Astrocyte of the spinal cord (primary cell): ENCODE measurements at places on chromosomes 2 and 18.

DNA sequence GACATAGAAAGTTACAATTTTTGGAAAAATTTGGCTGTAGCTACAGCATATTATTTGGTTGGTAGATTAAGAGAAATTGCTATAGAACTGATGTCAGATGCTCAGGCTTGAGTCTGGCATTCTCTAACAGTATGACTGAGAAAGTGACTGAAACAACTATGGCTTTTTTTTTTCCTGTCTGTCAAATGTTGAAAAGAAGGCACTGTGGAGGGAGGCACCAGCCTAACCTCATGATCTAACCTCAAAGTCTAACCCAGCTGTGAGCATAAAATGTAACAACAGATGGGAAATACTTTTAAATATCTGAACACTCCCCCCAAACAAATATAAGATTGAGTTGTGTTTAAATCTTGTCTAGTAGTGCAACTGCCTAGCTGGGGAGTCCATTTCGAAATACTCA lies 629.1 kb downstream of the LRP1B start:
- DNase-seq: no peak

GRCh38 chr18:77099485-77100370 lies 32.9 kb downstream of the MBP start:
- no peak for DNase-seq

- no peak for DNase-seq
Observed at GRCh38 chr2:22253171-22253570, 1129.4 kb downstream of the TDRD15 start.

GRCh38 chr2:121483846-121484245 lies 46.8 kb upstream of the RNU4ATAC start:
- no peak for DNase-seq

GRCh38 chr2:238391042-238391689 lies 35.6 kb upstream of the ASB1 start:
- no peak for DNase-seq

GRCh38 chr2:95307878-95308277 lies 10.7 kb downstream of the KCNIP3 start:
- no peak for DNase-seq

DNA sequence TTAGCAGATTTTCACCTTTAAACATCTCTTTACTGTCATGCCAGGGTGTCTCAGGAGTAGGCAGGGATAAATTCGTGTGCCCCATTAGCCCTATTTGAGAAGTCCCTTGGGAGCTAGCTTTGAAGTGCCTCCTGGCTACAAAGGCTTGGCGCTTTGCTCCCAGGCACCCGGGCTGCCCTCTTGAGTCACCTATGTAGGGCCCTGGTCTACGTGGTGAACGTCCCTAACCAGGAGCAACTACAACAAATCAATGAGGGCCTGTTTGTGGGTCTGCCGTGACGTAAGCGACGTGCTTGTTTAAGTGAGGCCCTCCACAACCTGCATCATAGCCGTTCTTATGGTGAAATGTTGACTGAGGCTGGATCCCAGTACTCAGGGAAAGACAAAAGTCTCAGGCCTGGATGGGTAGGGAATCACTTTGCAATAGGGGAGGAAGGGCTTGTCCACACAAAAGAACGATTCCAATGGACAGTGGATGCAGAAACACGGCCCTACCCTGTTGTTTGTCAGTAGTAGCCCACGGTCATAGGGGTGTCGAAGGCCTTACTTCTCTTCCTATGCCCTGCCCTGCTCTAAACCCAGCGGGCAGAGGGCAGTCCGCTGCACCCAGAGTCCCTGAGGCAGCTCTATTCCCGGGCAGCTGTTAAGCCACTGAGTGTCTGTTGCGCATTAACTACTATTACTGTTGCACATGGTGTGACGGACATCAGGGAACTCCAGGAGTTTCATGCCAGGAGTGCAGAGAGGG lies 93.9 kb downstream of the INHBB start:
- no peak for DNase-seq

- peak; percentile 73 for DNase-seq
Observed at GRCh38 chr2:168773719-168774521, 28.5 kb upstream of the NOSTRIN start.

DNA sequence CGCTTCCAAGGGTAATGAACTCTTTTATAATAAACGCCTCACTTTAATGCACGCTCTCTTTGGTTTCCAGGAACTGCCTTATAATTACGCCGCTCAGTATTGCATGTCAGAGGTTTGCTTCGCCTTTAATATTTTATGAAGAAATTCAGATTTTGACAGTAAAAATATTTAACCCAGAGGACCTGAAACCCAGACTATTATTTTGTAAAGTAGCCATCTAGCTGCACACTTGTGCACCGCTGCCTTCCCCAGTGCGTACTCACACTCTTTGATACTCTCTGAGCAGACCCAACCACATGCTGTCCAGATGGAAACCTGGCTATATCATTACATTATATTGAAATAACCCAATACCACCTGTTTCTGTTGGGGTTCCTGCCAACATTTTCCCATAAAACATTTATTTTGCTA lies 270.1 kb downstream of the C1D start:
- DNase-seq: no peak

- DNase-seq: no peak
Observed at GRCh38 chr18:8662560-8663255, 42.6 kb upstream of the MTCL1 start.

DNA sequence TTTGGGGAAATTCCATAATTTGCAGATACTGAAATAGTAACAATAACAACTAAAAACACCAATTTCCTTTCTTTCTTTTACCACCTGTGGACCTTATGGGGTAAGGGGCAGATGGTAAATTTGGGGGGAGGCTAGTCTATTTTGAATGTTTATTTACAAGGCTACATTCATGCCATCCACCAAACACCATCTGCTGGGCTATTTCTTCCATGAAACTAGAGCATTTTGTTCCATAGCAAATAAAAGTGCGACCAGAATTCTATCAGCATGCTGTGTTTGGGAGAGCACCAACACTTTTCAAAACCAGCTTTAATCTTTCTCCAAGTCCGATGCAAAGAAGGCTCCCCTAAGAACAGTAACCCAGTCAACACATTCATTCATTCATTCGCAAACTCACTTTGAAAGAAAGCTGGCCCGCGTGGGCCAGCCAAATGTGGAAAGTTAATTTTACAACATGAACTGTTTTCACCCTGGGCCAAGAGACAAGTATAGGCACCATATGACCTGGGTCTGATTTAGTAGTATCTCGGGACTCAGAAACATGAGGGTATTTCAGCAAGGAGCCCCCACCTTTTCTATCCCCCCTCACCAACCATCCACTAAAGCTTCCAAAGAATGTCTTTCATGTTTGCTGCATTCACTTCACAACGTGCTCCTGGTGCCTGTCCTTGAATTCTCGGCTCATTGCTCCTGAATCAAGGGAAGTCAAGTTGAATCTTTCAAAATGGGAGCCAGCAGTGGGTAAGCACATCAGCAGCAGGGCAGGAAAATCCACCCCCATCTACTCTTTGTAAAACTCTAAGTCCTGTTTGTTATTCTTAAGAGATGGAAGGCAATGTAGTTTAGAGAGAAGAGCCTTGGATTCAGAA lies 210.6 kb downstream of the C1D start:
- no peak for DNase-seq

DNA sequence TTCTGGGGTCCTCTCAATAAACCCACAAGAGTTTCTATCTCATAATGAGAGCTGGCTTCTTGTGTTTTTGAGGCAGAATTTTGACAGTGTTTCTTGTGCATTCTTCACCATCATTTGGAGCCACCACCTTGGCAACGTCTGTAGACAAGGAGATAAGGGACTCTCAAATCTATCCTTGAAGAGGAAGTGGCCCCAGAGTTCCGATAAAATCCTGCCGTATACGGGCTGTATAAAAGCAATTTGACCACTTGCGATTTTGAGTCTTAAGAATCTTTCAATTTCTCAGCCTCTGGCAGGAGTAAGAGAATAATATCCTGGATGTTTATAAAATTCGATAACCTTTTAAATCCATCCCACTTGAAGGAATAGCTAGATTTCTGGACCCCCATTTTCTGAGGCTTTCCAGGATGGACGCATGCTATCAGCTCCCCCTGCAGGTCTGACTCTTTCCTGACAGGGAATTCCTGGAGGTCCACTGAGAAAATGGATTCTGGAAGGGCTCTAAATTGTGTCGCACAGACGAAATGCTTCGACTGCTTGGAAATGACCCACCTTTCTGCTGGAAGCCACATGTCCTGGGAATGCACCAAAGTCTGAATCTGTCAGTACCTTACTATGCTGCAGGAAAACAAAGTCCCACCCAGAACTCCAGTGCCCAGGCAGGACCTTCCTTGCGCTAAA lies 54.1 kb downstream of the E2F6 start:
- peak; percentile 49 for DNase-seq

- no peak for DNase-seq
Observed at GRCh38 chr18:6842081-6842480, 112.6 kb downstream of the ARHGAP28 start.

GRCh38 chr2:128261245-128262128 lies 57.2 kb downstream of the HS6ST1 start:
- no peak for DNase-seq

- DNase-seq: no peak
Observed at GRCh38 chr18:46395795-46396194, 261.2 kb downstream of the LOXHD1 start.

DNA sequence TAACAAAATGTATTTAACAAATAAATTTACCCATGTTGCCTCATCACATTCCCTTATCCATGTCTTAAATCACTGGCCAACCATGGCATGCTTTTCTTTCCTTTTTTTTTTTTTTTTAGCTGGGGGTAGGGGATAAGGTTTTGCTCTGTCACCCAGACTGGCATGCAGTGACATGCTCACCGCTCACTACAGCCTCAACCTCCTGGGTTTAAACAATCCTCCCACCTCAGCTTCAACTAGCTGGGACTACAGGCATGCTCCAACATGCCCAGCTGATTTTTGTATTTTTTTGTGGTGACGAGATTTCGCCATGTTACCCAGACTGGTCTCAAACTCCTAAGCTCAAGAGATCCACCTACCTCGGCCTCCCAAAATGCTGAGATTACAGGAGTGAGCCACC lies 266.4 kb downstream of the THSD7B start:
- no peak for DNase-seq

GRCh38 chr2:128510701-128511397 lies 192.2 kb upstream of the HS6ST1 start:
- DNase-seq: peak; percentile 29

DNA sequence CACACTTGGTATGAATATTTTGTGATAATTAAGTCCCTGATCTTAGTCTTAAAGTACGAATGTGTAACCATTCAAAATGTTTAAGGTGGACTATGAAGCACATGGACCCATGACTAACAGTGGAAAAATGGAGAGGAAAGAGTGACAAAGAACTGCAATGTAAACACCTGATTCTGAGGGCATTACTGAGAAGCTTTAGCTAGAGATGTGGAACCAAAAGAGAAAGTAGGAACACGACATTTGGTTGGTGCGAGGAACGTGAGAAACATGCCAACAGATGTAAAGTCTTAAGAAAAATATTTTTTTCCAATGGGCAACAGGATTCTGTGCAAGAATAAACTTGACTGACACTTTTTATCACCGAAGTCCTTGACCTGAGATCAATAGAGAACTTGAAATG lies 1618.6 kb downstream of the DPP10 start:
- DNase-seq: no peak

- DNase-seq: no peak
Observed at GRCh38 chr2:206981086-206981674, 41.9 kb downstream of the CPO start.

DNA sequence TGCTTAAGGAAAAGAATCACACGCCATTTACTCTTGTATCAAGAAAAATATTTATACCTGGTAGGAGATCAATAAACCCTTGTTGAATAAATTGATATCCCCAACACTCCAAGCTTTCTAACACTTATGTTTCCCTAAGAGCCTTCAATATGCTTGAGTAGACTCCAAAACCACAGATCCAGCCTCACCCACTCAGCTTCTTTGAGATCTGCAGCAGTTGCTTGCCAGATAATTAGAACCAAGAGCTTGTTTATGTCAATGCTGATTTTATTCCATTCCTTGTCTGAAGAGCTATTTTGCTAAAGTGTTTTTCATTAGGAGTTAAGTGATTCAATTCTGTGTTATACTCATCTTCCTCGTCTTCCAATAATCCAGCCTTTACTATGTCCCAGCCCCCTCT lies 26.3 kb upstream of the CRIM1 start:
- peak; percentile 39 for DNase-seq
